ENCODE measurements at places on chromosomes 16 and 17.
A peak's percentile ranks its signal among the peaks of the same experiment; 100 is the strongest.

- DNase-seq, result no peak
These were observed 78.1 kb downstream of the TUBD1 start for GRCh38 chr17:59814685-59815084.

GRCh38 chr16:85856079-85856478 is 42.9 kb upstream of the IRF8 start:
- DNase-seq, result no peak

- DNase-seq, result no peak
These were observed 42.6 kb downstream of the CYTH1 start for GRCh38 chr17:78739331-78739931.

GRCh38 chr16:86498671-86499439 is 11.5 kb upstream of the FOXF1 start:
- no peak for DNase-seq

- no peak for DNase-seq
These were observed 620.7 kb downstream of the RBFOX1 start for GRCh38 chr16:7953360-7953759.

DNA sequence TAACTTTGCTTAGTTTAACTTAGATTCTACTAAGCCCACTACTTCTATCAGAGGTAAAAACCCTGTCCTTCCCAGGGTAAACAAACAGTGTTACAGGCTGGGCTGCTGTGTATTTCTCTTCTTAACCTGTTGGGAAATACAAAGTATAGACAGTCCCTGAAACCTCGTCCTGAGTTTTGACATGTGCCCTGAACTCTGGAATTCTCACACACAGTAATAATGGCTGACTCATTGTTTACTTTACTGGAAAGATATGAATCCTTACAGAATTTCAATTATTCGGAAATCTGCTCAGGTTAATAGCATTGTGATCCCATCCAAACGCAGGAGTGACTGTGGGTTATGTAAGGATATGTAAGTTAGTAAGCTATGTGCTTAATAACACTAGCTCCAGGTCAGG is 199.1 kb downstream of the TMEM114 start:
- no peak for DNase-seq

DNA sequence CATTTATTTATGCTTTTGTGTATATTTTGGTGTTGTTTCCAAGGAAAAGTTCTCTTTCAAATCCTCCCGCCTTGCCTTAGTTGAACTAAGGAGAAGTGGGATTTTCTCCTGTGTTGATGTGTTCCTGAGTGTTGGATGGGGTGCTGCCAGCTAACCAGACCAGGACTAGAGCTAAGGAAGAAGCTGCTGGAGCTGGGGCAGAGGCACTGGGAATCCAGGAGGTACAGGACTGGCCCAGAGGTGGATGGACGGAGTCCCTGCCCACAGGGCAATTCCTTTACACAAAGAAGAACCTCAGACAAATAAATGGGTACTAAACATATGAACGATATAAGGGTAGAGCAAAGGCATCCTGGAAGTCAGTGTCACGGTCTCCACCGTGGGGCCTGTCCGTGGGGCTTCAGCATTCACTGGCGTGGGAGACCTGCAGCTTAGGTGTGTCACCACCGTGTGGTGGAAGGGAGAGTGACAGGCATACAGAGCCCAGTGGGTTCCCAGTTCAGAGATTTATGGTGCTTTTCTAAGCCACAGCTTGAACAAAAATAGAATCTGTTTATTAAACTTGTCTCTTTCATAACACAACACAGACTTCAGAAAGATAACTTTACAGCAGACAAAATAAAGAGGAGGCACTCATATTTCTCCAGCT is 270.7 kb downstream of the NTN1 start:
- DNase-seq, result peak; percentile 43

- DNase-seq, result no peak
These were observed 11.0 kb downstream of the FAAP100 start for GRCh38 chr17:81541123-81541522.

GRCh38 chr17:72416905-72417304 is 296.1 kb downstream of the SOX9 start:
- DNase-seq, result no peak

GRCh38 chr17:35786941-35787432 is 8.5 kb downstream of the MMP28 start:
- DNase-seq, result no peak

GRCh38 chr16:56732832-56733231 is 2.9 kb downstream of the NUP93 start:
- DNase-seq, result no peak

- DNase-seq, result no peak
These were observed 172.5 kb downstream of the AXIN2 start for GRCh38 chr17:65388911-65389310.

DNA sequence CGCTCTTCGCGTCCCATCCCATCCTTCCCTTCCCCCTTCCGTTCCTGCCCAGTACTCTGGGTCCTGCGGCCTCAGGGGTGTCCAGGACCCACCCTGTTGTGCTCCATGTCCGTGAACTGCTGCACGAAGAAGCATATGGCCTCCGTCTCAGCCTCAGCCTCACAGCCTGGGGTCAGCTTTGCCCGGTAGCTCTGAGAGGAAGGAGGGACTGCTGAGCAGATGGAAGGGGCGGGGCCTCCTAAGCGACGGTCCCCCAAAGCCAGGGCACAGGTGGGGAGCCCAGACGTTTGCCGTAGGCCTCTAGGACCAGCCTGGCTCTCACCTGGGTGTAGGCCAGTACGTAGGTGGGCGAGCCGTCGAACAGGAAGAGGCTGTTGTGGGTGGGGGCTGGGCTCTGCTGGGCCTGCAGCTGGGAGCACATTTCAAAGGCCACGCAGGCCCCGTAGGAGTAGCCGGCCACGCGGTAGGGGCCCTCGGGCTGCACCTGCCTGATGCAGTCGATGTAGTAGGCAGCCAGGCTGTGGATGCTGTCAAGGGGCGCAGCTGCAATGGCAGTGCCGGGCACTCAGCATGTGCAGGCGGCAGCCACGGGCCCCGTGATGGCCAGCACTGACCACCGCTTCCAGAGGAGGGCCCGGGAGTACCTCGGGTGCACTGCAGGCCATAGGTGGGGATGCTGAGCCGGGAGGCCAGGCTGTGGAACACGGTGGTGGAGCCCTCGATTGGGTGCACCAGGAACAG is 14.6 kb upstream of the DUS1L start:
- DNase-seq, result no peak

DNA sequence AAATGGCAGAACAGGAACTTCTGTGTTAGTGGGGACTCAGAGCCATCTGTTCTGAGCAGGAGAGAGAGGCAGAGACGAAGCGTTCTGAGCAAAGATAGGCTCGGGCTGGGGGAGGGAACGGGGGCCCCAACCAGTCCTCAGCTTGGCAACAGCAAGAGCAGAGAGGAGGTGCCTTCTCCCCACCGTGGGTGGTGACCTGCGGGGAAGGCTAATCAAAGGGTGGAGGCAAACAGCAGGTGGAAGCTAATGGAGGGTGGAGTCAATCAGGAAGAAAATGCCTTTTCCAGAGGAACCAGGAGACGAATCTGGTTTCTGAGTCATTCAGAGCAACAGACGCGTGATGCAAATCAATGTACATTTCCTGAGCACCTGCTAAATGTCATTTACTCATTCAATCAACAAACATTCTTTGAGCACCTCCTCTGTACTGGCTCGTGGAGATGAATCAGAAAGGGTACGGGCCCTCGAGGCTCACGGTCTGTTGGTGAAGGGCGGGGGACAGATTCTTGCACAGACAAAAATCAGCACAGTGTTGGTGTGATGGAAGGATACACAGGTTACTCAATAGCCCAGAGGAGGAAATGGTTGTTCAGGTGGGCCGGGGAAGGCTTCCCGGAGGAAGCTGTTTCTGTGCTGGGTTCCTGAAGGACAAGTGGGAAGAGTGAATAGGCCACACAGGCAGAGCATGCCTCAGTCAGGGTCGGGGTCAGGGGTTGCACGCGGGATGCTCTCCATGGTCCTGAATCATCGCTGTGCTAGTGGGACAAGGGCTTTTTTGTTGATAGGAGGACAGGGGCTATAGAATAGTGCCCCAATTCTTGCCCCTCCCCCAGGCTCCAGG is 5.7 kb upstream of the SPNS2 start:
- peak; percentile 86 for DNase-seq

DNA sequence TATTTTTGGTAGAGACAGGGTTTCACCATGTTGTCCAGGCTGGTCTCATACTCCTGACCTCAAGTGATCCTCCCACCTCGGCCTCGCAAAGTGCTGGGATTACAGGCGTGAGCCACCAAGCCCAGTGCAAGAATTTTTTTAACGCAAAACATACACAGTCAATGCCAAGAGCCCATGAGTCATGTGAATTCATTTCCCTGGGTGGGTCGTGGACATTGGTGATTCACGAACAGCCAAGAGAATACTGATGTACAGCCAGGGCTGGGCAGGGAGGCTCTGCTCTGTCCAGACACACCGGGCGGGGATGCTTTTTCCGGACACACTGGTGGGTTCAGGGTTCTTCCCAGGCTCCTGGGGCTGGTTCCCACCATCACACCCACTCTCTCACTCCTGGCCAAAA is 17.7 kb downstream of the SLC38A8 start:
- DNase-seq, result no peak

DNA sequence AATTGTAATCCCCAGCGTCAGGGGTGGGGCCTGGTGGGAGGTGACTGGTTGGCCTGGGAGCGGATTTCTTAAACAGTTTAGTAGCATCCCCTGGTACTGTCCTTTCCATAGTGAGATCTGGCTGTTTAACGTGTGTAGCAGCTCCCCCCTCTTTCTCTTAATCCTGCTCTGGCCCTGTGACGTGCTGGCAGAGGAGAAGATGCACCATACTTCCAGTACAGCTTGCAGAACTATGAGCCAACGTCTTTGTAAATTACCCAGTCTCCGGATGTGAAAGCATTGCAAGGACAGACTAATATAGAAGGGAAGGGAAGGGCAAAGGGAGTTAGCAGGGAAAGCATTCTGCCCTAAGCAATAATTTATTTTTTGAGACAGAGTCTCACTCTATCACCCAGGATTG is 83.9 kb downstream of the RMI2 start:
- no peak for DNase-seq

DNA sequence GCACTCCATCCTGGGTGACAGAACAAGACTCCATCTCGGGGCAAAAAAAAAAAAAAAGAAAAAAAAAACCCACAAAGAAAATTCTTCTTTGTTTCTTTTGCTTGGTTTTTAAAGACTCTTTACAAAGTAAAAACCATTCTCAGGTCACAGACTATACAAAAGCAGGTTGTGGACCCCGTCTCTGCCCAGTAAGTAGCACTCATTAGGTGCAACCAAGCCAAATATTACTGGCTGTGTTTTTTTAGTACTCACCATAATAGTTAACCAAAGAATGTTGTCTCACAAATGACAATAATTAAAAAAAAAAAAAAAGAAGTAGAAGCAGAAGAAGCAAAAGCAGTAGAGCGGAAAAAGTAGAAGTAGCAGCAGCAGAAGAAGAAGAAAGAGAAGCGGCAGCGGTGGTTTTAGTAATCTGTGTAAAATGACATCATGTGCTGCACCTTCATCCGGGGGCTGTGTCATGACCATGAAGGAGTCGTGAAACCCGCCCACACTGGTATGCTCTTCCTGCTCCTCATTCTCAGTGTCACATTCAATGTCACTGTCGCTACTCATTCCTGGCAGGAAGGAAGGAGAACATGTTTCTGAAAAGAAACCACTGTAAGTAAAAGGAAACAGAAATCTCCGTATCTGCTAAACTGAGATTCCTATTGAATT is 105.4 kb downstream of the TRIM37 start:
- DNase-seq, result peak; percentile 38

GRCh38 chr16:63690961-63691360 is 1430.9 kb downstream of the CDH11 start:
- no peak for DNase-seq

DNA sequence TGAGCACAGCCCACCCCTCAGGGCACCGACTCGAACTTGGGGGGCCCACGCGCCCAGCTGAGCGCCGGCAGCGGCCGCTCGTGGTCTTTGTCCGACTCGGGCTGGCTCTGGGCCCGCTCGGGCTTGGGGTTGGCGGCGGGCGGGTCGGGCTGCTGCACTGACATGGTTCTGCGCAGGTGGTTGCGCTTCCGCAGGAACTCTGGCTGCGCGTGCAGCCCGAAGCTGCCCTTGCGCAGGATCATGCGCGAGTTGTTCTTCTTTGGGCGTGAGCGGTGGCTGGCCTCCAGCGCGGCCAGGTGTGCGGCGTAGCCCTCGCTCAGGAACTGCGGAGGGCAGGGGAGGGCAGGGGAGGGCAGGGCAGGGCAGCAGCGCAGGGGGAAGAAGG is 11.1 kb downstream of the PIMREG start:
- no peak for DNase-seq

- DNase-seq, result peak; percentile 17
These were observed 644 bp downstream of the NFAT5 start for GRCh38 chr16:69566240-69566980.

GRCh38 chr16:527015-527903 is at the start of gene CAPN15:
TSS of gene CAPN15 (plus strand) at chr16:527712. CDS start at chr16:546839, 19,127 bp downstream.
- peak; percentile 70 for DNase-seq

- DNase-seq, result no peak
These were observed 8.7 kb upstream of the CAPN15 start for GRCh38 chr16:518858-519257.

DNA sequence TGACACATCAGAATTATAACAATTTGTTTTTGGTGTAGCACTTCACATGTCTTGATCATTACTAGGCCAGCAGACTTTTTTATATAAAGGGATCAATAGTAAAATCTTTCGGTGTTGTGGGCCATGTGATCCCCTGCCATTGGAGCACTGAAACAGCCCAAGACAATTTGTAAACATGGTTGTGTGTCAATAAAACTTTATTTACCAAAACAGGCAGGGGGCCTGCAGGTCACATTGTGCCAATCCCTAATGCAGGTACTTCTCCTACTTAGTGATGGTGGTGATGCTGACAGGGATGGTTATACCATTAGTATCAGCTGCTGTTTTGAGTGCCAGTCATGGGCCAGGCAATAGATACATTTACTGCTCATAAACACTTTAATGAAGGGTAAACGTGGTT is 319.9 kb downstream of the SNX29 start:
- no peak for DNase-seq

DNA sequence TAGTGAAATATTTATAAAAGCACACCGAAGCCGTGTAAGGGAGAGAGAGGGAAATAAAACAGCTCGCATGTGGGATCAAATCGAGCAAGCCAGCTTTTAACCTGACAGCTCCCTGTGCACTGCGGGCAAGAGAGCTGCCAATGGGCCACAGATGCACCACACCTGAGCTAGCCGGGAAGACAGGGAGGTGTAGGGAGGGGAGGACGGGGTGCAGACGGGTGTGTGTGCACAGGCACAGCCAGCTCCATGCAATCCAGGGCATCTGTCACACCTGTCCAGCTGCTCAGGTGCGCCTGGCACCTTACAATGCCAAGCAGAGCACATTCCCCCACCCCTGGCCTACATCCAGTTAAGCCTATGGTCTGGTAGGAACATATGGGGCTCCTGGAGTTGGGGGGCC is 70.0 kb downstream of the C16orf78 start:
- no peak for DNase-seq

- no peak for DNase-seq
These were observed 12.9 kb downstream of the ZNRF1 start for GRCh38 chr16:75011634-75012307.

- DNase-seq, result no peak
These were observed 21.9 kb downstream of the KSR1 start for GRCh38 chr17:27477971-27478684.
